SHP77 (cell line): ENCODE measurements at places on chromosomes 1 and 21.

DNA sequence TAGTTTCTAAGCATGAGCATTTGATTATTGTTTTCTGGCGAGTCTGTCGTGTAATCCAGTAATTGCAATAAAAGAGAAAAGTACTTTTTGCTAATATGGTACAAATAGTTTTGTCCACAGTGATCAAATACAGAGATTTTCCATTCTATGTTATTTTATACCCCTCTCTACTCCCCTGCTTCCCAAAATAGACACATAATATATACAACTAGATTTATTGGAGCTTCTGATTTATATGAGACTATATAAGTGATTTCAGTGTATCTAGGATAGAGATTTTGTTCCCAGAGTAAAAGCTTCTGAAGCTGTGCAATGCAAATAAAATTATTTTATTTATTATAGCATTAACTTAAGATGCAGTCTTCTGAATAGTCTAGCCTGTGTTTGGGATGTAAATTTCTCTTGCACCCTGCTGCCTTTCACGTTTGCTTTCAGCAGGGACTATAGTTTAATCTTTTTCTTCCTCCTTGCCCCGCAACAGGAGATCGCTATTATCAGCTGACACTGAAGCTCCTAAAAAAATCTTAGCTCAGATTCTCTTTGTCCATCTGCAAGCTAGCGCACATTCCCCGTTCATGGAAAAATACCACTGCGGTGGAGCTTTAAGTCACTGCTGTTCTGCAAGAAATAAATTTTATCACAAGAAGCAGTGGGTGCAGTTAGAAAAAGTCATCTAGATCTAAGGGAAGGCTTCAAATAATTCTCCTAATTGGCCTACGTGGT lies 273.3 kb downstream of the DISC1 start:
- no peak for DNase-seq

DNA sequence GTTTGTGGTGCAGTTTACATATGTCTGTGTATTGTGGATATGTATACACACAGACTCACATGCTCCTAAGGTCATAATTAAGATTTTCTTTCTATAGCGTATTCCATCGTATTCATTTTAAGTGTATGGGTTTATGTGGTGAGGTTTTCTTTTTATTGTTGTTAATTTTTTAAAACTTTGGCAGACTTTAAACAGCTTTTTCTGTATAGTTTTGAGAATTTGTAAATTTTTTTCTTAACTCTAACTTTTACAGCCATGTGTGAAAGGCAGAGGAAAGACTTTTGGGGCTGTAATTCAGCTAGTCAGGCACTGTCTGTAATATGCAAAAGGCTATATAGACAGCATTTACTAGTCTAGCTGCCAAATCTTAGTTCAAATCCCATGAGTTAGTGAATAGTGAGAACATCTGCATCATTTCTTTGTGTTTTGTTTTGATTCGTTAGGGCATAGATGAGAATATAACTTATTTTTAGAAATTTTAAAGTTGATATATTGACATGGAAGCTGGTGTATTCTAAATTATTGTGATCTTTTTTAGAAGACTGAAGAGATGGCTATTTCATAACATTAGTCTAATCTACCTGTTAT lies 2.3 kb downstream of the MAGI3 start:
- no peak for DNase-seq

DNA sequence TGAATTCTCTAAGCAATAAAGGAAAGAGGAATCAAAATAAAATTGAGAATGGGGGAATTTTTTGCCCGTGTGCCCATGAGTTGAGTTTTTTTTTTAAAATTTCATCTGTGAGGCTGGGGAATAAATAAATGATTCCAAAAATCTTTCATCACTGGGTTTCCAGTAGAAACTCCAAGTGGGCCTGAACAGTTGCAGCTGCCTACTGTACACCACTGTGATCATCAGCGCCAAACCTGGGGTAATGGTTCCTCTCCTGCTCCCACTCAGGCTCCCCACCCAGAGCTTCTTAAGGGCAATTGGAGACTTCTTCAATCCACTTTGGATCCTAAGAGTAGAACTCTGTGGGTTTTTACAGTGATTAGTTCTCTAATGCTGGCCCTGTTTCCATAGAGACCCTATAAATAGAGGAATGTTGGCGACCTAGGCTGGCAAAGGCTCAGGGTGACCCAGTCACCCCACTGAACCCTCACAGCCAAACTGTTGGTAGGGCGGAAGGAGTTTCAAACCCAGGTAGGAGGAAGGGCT lies 9.3 kb downstream of the TMCC2 start:
- no peak for DNase-seq

- no peak for DNase-seq
Observed at GRCh38 chr1:98086796-98087441, 166.1 kb upstream of the DPYD start.

DNA sequence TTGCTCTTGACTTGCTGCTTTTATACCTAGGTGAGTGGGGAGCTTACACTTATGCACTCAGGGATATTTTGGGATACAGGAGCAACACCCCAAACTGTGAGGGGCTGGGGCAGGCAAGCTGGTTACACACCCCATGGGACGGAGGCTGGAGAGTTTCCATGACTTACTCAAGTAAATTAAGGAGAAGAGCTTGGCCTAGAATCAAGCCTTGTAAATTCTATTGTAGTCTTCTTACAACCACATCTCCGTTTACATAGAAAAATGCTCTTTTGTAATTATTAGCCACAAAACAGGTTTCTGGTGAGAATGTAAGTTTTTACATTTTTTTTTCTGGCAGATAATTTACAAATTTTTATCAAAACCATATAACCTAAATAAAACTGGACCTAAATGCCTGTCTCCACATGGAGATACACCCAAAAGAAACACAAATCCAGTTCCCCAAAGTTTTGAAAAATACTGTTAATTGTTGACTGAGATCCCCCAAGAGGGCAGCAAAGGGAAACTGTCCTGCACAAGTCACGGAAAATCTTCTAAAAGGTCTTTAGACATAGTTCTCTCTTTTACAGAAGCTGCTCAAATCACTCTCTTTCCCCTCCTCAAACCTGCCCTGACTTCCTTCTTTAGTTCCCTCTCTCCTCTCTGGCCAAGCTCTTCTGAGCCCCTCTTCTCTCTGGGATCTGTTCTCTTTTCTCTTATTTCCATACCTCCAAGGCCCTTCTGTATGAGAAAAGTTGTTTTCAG lies 134.0 kb downstream of the HIVEP3 start:
- no peak for DNase-seq

DNA sequence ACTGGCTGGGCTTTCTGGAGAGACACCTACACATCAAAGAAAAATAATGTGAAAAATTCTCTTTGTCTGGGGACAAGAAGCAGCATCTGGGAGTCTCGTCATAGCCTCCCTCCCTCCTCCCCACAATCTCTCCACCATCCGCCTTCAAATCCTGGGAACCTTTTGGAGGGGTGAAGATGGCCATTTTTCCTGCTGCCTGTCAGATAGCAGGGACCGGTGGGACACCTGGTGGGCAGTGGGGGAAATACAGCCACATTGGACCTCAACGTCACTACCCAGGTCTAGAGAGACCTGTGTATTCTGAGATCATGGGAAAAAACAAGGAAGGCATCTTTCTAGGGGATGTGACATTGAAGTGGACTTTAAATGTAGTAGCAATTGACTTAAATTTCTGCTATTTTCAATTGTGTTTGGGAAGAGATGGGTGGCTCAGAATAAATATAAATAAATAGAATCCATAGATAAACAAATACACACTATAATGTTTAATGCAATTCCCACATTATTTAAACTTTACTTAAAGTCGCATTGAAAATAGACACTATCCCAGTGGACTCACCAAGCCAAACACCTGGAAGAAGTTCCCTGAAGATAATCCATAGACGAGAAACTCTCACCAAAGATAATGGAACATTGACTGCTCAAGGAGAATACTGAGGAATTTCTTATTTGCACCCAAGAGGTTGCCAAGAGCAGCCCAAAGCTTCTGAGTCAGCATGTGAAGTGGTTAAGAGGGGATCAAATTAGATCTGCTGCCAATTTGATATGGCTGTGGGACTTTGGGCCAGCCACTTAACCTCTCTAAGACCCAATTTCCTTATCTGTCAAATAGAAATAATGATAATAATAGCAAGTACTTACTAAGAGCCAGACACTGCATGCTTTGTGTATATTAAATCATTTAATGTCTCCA lies 147.6 kb upstream of the CAMK1G start:
- peak; percentile 51 for DNase-seq

GRCh38 chr1:247493106-247493505 lies 35.2 kb upstream of the OR2B11 start:
- DNase-seq, result no peak

GRCh38 chr21:34017039-34017961 lies 56.1 kb upstream of the MRPS6 start:
- DNase-seq, result no peak

DNA sequence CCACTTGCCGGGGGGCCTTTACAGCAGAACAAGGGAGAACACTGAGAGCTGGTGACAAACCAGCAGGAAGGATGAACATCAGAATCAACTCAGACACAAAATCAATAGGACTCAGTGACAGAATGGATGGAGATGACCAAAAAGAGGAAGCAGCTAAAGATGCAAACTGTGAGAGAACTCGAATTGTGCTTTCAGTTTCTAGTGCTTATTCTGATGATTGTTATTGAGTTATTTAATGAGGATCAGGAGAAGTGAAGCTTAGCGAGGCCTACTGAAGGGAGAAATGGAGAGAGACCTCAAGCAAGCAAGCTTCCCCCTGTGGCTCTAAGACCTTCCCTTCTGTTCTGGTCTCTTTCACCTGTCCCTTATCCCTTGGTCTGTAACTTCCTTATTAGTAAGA lies 30.3 kb upstream of the TMEM125 start:
- no peak for DNase-seq

DNA sequence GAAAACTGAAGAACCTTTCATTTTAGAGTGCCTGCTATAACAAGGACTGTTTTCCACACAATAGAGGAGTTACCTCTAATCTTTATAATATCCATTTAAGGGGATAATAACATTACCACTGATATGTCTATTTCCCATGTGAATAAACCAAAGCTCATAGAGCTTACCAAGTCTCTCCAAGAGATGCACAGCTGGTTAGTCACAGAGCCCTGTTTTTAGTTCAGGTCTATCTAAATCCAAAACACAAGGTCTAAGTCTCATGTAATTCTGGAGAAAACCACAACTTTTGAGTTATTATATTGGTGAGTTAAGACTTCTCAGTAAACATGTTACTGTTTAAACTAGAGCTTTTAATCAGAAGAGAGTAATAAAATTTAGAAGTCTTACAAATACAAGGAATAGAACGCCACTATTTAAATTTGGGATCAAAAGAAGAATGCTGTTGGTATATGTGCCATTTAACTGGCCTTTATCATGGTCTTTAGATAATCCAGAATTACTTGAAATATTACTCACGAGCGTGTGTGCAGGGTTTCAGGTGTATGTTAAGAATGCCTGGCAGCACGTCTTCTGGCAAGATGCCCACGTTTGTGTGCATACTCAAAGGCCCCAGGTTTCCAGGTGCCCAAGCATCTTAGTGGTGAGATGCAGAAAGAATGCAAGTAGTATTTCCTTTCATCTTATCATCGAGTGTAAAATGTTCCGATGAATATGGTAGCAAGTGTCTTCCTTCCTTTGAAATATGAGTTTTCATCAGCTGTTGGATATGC lies 190.6 kb downstream of the FMN2 start:
- no peak for DNase-seq

GRCh38 chr1:12007204-12007603 lies 12.1 kb upstream of the MIIP start:
- no peak for DNase-seq

GRCh38 chr1:226980565-226981385 lies 40.7 kb downstream of the COQ8A start:
- no peak for DNase-seq

DNA sequence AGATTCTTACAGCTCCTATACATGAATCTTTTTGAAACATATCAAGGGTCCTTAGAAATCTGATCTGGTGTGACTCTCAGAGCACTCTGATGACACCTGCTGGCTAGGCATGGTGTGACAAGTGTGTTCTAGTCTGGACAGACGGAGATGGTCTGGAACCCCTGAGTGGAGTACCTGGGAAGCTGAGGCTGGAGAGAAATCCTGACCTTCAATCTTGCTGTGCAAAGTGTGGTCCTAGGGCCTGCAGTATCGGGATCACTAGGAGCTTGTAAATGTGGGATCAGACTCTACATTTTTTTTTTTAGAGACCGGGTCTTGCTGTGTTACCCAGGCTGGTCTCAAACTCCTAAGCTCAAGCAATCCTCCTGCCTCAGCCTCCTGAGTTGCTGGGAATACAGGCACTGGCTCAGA lies 78.6 kb upstream of the SOD1 start:
- peak; percentile 43 for DNase-seq

DNA sequence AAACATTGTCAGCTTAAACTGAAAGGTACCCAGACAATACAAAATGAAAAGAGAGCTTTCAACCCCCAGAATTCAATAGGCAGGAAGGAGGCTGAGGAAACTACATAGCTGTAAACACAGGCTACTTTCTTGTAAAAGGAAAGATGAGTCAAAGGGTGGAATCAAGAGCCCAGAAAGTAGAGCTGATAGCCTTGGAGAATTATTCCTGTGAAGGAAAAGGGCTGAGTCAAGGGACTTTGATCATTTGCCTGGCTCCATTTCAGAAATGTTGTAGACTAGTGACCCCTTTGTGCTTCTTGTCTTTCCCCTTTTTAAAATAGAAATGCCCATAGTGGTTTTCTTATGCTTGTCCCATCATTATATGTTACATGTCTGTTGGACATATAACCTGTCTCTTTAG lies 597.6 kb downstream of the ADGRL2 start:
- DNase-seq, result no peak

DNA sequence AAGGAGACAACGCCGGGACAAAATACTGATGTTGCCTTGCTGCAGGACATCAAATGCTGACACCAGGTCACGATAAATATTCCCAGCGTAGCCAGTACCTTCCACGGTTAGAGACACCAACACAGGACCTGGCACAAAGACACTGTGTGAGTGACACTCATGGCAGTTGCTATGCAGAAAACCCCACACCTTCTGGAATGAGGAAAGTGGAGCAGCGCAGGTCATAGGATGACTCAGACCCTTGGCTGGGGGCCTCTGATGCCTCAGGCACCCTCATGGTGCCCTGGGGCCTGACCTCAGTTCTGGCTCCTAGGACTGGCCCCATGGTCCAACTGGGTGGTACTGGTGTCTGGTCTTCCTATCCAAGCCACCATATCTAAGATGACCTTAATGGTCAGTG lies 7.0 kb downstream of the DCST2 start:
- no peak for DNase-seq

DNA sequence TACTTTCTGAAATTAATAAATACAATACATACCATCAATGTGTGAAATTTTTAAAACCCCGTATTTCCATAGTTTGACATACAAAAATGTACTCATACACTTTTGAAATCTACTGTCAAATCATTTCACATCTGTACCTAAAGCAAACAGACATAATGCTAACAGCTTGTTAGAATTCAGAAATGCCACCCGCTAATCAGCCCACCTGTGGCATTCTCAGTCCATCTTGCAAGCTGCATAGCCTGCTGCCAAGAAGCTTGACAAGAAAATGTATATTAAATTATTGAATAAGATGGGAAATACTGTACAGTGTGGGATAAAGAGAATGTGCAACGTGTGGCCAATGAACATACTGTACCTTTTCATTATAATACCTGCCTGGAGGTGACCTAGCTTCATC lies 55.1 kb downstream of the ZBTB18 start:
- DNase-seq, result no peak
